ENCODE measurements at places on chromosomes 16 and 17.

- DNase-seq = no peak
These were observed 81.3 kb upstream of the C16orf82 start for GRCh38 chr16:26985100-26986065.

DNA sequence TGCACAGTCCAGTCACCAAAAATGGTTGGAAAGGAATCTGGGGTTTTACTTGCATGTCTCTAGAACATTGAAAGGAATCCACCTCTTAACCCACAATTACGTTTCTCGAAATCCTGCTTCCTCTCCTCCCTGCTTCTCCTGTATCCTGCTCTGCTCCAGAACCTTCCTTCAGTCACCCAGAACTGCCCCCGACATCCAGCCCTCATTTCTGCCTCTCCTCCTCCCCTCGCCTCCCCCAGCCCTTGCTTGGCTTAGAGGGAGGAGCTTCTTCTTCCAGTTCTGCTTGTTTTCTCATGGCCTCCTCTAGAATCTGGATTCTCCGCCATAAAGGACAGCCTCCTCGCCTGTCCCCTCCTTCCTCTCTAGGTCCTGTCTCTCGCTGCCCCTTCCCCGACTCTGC, 48.3 kb downstream of the ZDHHC7 start:
- DNase-seq = no peak

GRCh38 chr17:40366076-40366860, 1.7 kb upstream of the GJD3 start:
- DNase-seq = no peak

DNA sequence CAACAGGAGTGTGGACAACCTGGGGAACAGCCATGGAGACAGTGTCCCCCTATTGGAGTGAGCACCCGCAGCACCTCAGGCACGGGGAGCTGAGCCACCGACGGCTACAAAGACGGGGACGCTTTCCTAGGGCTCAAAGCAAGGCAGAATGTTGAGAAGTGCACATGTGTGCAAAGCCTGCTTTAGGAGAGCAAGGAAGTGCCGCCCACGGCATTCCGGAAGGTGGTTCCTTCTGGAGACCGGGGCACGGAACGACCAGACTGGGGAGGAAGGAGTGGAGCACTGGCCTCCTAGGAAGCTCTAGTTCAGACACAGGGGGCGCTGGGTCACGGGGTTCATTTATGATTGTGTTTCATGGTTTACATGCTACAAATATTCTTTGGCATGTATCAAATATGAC, 52.2 kb downstream of the TBC1D16 start:
- DNase-seq = no peak

DNA sequence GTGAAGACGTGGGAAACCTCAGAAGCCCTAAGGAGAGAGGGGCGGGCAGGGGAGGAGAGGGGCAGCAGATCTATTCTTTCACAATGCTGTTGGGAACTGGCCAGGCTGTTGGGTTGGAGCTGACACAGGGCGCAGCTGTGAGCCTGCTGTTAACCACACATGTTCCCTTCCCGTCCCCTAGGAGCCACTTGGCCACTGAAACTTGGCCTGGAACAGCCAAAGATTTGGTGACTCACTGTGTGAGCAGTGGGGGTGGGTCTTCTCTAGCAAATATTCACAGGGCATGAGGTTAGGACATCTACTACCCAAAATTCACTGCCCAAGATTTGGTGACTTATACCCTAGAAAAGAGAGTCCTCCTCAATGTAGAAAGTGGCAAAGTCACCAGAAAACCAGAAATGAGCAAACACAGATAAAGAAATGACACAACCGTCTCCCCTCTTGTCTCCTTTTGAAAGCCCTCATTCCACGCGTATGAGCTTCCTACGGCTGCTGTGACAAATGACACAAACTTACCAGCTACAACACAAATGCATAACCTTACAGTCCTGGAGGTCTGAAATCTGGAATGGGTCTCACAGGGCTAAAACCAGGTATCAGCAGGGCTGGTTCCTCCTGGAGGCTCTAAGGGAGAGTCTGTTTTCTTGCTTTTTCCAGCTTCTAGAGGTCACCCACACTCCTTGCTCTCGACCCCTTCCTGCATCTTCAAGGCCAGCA, 6.3 kb downstream of the TBC1D16 start:
- DNase-seq = no peak

GRCh38 chr17:79980246-79981043, 55.2 kb downstream of the TBC1D16 start:
- no peak for DNase-seq

GRCh38 chr17:80498242-80498919, 22.0 kb upstream of the NPTX1 start:
- DNase-seq = peak; percentile 90

GRCh38 chr17:63704259-63704576, 4.3 kb upstream of the LIMD2 start:
- no peak for DNase-seq

DNA sequence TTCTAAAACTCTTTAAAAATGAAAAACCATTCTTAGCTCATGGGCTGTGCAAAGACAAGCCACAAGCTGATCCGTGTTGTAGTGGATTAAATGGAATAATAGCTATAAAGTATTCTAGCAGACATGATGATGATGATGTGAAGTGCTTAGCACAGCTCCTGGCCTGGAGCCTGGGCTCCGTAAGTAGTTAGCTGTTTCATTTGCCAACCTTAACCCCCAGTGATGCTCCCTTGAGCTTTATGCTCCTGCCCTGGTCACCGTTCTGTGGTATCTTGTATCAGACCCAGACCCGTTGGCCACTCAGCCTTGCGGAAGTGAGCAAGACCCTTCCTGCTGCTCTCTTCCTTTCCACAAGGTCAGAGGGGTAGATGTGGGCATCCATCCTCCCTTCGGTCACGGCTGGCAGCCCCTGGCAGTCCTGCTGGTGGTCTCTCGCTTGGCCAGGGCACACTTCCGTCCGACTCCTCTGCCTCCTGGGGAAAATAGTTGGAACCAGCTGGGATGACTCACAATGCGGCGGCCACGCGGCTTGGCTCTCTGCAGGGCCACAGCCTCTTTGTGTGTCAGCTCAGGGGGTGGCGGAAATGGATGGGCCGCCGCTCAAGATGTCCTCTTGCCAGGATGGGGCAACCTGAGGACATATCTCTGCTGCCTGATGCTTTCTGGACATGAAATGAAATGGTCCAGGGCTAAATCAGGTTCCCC, 79.1 kb downstream of the GPR139 start:
- DNase-seq = no peak

- DNase-seq = no peak
These were observed 14.7 kb upstream of the BCAR1 start for GRCh38 chr16:75265911-75266701.

DNA sequence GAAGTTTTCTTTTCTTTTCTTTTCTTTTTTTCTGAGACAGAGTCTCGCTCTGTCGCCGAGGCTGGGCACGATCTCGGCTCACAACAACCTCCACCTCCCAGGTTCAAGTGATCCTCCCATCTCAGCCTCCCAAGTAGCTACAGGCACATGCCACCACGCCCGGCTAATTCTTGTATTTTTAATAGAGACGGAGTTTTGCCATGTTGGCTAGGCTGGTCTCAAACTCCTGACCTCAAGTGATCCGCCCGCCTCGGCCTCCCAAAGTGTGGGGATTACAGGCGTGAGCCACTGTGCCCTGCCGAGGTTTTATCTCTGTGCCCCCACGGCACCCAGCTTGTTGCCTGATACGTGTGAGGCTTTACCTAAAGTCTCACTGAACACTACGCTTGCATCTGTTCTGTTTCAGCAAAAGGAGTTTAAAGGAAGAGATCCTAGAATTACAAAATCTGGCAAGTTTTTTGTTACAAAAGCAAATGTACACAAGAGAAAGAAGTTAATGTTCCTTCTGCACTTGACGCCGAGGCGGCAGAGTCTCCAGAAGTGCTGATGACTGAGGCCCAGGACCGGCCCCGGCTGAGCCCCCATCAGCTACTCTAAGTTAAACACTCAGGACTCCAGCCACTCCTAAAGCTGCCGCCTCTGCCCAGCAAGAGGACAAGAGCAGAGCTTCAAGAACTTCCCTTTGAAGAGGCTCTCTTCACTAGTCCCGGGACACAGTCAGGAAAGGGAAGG, 9.2 kb downstream of the ABCA3 start:
- DNase-seq = no peak

DNA sequence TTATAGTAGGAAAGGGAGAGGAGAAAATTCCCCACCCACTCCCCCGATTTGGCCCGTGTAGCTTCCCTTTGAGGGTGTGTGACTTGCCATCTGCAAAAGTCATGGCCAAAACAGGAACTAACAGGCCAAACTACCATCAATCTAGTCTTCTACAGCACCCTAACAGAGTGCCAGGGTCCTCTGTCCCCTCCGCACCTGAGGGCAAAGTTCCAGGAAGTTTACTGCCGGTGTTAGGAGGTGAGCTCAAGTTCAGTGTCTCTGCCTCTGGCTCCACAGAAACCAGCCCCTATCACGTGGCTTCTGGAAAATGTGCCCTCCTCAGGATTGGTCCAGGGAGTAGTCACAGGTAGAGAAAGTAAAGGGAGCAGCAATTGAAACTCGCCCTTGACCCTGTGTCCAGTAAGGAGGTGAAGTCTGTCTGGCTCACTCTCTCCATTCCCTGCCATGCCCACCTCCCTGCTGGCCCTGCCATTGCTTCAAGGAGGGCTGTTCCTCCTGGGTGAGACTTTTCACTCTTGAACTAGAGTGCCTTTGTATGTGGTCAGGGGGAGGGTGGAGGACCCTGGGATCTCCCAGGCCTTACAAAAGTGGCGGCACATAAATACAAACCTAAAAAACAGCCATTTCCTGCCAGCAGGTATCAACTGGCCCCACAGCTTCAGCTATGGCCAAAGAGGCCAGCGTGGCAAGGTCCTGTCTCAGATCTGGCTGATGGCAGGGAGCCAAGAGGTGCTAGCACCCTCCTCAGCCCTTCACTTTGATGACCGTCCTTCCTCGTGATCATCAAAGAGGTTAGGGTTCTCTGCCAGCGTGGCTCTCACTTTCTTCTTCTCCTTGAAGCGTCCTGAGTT, 5.3 kb downstream of the PRR15L start:
- DNase-seq = no peak

GRCh38 chr17:78969865-78970264, 9.9 kb downstream of the LGALS3BP start:
- DNase-seq = no peak

DNA sequence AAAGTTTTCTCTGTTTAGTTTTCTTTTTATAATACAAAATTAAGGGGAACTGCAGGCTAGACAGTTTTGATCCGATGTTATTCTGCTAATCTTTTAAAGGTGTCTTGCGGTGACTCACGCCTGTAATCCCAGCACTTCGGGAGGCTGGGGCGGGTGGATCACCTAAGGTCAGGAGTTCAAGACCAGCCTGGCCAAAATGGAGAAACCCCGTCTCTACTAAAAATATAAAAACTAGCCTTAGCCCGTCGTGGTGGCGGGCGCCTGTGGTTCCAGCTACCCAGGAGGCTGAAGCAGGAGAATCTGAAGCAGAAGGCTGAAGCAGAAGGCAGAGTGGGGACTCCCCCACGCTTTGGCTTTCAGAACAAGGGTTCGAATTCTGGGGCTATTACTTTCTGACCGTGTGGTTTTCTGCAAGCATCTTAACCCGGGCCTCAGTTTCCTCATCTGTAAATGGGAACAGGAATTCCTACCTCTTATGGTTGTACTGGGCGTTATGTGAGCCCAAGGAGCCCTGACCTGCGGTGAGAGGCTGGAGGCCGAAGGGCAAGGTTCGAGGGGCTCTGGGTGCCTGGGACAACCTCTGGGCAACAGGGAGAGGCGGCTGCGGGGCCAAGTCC, 1.2 kb upstream of the KATNB1 start:
- no peak for DNase-seq

DNA sequence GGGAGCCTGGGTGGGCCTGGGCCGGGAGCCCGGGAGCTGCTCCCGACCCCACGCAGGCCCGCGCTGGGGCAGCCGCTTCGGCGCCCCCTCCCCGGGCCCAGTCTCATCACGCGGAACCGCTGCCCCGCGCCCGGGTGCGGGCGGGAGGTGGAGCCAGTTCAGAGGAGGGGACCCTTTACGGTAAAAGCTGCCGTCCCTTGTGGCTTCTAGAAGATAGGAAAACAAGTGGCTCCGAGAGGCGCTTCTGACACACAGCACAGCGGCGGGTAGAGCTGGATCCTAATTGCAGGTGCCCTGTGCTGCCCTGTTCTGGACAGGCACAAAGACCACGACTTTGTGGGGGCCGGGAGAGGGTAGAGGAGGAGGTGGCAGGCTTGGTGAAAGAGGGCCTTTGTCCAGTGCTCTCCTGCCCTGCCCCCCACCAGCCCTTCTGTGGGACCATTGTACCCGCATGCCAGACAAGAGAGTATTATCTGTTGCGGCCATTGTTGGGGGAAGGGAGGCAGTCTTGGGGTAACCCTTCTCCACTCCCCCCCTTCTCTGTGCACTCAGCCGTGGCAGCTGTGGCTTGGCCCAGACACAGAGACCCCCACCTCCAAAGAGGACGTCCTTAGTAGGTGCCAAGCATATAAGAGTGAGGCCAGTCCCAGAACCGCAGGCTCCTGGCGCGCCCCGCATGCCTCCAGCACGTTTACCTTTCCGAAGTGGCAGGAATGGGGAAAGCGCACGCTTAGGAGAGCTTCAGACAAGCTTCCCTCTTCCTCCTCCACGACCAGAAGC, 736 bp downstream of the CNP start:
- DNase-seq = no peak

DNA sequence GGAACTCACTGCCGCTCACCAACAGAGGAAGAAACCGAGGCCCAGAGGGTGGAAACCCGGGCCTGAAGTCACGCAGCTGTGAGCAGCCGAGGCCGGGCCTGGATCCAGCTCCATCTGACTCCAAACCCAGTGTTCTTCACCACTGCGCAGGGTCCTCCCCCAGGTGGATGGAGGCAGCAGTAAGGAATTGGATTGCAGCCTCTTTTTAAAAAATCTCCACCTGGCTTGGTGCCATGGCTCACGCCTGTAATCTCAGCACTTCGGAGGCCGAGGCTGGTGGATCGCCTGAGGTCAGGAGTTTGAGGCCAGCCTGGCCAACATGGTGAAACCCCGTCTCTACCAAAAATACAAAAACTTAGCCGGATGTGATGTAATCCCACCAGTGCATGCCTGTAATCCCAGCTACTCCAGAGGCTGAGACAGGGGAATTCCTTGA, 177.2 kb downstream of the FOXL1 start:
- DNase-seq = no peak

DNA sequence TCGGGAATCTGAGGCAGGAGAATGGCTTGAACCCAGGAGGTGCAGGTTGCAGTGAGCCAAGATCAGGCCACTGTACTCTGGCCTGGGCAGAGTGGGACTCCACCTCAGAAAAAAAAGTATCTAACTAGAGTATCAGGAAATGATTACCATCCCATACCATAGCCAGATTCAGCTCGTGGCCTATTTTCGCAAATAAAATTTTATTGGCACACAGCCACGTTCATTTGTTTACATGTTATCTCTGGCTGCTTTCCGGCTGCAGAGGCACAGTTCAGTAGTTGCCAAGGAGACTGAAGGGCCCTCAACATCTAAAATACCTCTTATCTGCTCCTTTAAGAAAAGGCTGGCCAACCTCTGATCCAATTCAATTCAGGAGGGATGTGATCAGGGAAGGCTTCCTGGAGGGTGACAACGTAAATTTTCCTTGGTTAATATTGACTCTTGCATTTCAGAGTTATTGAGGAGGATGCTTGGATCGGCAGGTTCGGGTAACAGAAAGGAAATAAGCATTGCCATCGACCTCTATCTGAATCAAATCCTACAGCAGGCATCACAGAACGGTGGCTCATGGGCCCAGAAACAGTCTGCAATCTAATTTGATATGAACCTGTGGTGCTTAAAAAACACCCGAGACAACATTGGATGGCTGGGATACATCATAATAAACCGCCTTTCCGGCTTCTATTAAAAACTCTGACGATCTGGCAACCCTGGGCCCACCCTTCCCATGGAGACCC, 73.8 kb downstream of the XYLT1 start:
- DNase-seq = no peak

- DNase-seq = no peak
These were observed 2.5 kb downstream of the ITGAD start for GRCh38 chr16:31395647-31396046.

- DNase-seq = peak; percentile 67
These were observed 591 bp upstream of the TNFSF13 start for GRCh38 chr17:7557775-7558543.

Data from NCI-H526 (cell line).